ENCODE measurements at places on chromosomes 1 and 21.

GRCh38 chr1:50542362-50542761, 119.1 kb upstream of the DMRTA2 start:
- DNase-seq = no peak

- no peak for DNase-seq
Measured at GRCh38 chr1:46176211-46176865, at the start of gene P3R3URF. Gene P3R3URF, minus strand, starts transcription at chr1:46176488. Its CDS starts 17 bp downstream, at chr1:46176471.

DNA sequence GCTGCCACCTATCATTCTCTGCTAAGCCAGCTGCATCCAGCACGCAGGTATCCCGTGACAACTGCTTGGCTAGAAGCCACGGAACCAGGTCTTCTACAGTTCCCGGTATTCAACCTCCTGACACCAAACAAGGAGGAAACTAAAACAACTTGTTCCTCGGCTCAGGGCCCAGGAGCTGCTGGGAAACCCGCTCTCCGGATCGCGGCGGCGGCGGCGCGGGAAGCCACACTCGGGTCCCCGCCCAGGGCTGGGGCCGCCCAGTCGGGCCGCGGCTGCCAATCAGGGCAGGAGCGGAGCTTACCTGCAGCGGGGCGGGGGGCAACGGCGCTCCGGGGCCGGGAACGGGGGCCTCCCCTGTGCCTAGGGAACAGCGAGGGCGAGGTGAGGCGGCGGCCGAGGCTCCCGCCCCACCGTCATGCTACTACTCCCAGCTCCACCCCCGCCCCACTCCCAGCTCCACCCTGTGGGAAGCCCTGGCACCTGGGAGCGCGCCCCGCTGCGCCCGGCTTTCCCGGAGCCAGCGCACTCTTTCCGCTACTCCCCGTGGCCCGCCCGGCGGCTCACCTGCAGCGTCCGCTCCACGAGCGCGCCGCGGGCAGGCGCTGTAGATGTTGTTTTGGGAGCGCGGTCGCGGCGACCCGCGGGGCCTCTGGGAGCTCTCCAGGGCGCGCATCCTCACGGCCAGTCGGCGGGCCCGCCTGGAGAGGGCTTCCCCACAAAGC, 12.1 kb downstream of the IL24 start:
- no peak for DNase-seq

DNA sequence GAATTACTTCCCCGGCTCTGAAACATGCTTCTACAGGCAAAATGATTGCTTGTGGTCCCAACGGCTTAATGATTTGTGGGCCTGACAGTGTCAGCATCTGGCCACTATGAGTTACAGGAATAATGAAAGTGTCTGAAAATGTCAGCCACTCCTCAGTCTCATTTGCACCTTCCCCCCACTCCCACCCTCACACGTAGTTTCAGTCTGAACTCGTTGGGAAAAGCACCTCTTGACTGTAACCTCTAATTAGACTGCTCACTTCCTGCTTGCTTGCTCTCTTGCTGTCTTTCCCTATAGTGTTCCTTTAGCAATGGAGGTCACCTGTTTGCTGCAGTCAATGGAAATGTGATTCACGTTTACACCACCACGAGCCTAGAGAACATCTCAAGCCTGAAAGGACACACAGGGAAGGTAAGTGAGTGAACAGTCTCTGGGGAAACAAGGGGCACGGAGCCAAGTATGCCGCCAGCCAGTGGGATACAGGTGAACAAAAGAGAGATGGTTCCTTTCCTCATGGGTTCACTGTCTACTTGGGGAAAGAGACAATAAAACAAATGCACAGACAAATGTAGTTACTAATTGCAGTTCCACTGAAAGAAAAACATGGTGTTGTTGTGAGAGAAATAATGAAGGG, 27.1 kb downstream of the CFAP57 start:
- no peak for DNase-seq

- no peak for DNase-seq
Measured at GRCh38 chr1:165842671-165843129, 15.3 kb downstream of the UCK2 start.

DNA sequence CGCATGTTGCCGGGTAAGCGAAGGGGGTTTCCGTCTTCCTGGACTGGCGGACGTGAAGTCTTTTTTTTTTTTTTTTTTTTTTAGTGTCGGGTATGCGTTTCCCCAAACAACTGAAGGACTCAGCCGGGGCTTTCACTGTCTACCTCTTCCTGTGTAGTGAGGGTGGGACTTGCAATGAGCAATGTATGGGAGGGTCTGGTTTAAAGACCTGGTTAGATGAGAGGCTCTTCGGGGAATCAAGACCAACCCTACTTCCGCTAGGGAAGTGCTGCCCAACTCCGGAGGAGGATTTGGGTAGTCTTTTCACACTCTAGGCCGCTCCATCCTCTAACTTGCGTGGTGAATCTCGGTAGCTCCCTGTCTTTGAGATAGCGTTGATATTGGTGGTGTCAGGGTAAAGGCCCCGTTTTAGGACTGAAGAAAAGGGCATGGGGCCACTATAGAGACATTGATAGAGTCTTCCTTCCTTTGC, 754 bp downstream of the PRRC2C start:
- peak; percentile 45 for DNase-seq

GRCh38 chr1:211748810-211749209, 73.4 kb upstream of the NEK2 start:
- DNase-seq = no peak

DNA sequence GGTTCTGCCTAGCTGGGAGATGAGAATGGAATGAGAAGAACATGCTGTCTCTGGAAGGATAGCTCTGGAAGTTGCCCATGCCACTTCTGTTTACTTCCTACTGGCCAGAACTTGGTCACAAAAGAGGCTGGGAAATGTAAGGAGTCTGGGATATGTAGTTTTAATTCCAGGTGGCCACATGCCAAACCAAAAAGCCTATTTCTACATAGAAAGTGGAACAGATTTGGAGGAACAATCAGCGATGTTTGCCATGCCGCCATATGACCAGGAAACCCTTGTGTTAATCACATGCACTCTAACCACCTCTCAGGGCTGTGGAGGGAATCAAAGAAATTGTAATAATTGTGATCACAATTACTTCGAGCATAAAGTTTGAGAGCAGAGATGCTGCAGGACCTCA, 10.0 kb upstream of the OLIG2 start:
- DNase-seq = no peak

GRCh38 chr1:148162363-148162762, 10.3 kb upstream of the NBPF11 start:
- DNase-seq = no peak

GRCh38 chr1:29931477-29932175, 695.3 kb downstream of the PTPRU start:
- no peak for DNase-seq

DNA sequence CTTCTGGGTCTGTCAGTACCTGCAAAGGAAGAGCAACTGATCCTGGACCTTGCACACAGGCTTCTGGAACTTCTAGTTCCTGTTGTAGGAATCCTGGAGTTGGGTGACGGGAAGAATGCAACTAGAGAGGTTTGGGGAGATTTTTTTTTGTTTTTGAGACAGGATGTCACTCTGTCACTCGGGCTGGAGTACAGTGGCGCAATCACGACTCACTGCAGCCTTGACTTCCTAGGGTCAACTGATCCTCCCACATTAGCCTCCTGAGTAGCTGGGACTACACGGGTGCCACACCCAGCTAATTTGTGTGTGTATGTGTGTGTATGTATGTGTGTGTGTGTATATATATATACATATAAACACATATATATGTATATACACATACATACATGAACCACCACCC, 18.8 kb downstream of the ENTREP3 start:
- DNase-seq = no peak

DNA sequence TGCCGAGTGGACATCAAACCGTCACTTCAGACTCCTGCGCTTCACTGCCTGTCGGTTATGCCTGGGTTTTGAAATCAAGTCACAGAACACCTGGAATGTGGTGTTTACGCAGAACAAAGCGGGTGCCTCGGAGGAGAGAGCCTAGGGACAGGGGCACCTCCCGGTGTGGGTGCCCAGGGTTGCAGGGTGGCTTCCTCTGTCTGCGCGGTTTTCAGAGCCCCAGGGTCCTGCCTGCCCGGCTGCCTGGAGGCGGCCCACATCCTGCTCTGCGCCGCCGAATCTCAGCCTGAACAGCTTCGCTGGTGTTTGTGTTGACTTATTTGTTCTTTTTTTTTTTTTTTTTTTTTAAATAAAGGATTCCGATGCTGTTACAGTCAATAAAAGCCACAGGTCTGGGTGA, 113.5 kb upstream of the COL6A1 start:
- DNase-seq = no peak
